ENCODE measurements at places on chromosomes 7 and 10. TPM values are rescaled to one million over a fixed set of nuclear protein-coding genes. Genes with fewer than 3 reads are reported as not detected.

PGAM2 gene
- total RNA-seq = 0.17 TPM

PAPOLB gene
- total RNA-seq = 0.15 TPM

WDFY4 gene
- total RNA-seq = under 0.01 TPM

DPYSL4 gene
- 1.3 TPM for total RNA-seq

PHF14 gene
- total RNA-seq = 34.6 TPM

SPRN gene
- total RNA-seq = 3.1 TPM

TBC1D12 gene
- total RNA-seq = 17.0 TPM

Data from smooth muscle cell of trachea (primary cell).